Cardiac fibroblast (primary cell): ENCODE measurements at places on chromosomes 1 and 21.

- no peak for DNase-seq
These were observed 497.8 kb upstream of the ADAMTS5 start for GRCh38 chr21:27464648-27465047.

GRCh38 chr1:218031901-218032300 is 253.2 kb upstream of the RRP15 start:
- DNase-seq, result no peak

DNA sequence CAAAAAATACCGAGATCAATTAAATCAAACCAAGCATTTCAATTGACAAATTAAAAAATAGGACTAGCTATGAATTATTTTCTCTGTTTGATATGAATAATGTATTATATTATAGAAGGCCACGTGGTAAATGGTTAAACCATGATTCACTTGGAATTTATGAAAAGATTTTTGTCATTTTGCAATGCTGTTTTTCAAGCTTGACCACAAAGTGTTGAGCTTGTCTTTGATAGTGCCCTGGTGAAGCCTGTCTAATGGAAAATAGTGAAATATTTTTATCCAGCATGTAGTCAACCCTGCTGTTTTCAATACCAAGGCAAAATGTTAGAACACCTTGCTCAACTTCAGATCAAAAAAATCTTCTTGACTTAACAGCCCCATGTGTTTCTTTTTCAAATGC is 288.0 kb upstream of the PRMT6 start:
- peak; percentile 32 for DNase-seq

- no peak for DNase-seq
These were observed 163.0 kb upstream of the GORAB start for GRCh38 chr1:170369000-170369399.

DNA sequence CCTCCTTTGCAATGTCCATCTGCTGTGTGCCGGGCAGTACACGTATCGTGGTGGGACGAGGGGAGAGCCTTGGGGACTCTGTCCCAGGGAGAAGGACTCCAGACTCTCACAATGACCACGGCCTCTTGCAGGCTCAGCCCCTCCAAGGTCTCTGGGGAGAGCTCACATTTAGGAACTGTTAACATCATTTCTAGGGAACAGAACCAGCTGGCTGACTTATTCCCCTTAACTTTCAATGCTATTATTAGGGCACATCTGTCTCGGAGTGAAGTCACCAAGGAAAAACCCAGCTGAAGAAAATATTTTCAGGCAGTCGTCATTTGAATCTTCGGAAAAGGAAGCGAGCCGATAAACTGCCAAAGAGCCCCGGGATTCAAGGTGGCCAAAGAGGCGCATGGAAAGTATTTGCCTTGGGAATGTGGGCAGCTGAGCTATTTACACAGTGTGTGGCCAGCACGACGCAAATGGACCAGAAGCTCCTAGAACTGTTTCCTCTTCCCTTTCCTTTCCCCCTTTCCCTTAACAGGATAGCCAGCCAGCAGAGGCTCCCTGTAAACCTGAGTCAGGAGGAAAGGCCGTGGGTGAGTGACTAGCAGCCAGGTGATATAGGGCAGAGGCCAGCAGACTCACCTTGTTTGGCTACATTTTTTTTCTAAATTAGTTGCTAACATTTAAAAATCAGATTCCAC is 74.5 kb downstream of the ITPKB start:
- peak; percentile 93 for DNase-seq

DNA sequence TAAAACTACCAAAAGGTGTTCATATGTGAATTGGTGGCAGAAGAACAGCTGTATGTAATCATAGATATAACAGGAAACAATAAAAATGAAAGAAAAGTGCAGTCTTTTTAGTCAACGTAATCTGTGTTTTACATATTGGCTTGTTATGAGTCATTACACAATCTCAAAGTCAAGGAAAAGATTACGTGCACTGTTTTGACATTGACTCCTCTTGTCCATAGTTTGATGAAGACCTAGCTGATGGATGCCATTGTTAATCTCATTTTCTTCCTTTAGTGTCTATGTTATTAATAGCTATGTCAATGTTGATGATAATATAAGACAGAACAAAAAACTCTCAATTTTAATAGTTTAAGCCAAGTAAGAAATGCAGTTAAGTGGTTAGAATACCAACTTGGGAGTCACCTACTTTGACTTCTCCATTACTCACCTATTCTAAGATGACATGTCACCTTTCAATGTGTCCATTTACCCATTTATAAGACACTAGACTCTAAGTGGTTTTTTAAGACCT is 84.5 kb upstream of the SAMSN1 start:
- DNase-seq, result no peak

DNA sequence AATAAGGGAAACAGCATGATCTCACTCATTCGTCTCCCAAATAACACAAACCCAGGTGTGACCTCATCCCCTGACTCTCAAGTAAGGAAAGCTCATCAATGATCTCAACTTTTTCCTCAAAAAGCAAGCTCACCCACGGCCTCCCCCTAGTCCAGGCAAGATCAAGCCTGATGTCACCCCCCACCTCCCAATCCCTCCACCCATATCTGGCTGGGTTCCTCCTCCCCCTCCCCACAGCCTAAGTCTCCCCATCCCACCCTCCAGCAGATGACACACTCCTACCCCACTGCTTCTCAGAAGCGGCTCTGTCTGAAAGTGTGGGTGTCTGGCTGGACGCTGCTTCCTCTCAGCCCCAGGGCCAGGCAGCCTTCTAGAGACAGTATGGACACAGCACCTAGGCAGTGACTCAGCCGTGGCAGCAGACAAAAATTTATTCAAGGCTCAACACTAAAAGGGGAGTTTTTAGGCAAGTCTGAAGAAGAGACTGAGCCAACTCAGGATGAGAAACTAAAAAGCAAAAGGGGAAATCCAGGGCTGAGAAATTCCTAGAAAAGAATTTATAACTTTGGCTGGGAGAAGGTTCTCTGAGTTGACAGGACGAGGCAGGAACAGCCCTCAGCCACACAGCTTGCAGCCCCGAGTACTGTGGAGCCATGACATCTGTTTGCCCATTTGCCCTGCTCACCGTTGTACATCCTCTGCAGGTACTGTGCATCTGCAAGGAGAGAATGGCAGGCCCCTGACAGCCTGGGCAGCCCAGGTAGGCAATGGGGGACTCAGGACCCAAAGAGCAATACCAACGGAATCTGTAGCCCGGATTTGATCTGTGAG is 81.6 kb upstream of the LRRC8D start:
- DNase-seq, result peak; percentile 73

- no peak for DNase-seq
These were observed 262.1 kb upstream of the VAMP3 start for GRCh38 chr1:7508934-7509519.

DNA sequence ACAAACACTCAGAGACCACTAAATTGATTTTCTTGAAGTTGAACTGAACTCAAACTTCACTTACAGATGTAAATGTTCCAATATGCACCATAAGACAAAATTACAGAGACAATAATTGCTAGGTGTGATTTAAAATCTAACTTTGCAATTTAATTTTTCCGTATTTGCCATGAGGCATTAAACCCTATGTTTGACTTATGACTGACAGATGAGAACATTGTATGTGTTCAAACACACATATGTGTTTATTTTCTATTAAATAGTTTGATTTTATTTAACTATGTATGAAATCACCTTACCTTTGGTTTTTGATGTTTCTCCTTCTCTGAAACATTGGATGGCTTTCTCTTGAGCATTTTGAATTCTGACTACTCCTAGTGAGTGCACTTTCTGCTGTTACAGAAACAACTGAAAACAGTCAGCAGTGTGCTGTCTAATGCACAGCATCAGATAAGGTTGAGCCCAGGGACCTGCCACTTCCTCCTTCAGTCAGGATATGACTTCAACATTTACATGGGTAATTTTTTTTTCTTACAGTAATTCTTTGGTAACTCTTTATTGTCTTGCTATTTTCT is at the start of gene SAMSN1:
SAMSN1 (minus strand) TSS at position 410 of the 575 bp plus-strand sequence; CDS start at position 356, 54 bp downstream.
- peak; percentile 42 for DNase-seq

GRCh38 chr1:200107004-200107470 is 79.5 kb downstream of the NR5A2 start:
- no peak for DNase-seq

DNA sequence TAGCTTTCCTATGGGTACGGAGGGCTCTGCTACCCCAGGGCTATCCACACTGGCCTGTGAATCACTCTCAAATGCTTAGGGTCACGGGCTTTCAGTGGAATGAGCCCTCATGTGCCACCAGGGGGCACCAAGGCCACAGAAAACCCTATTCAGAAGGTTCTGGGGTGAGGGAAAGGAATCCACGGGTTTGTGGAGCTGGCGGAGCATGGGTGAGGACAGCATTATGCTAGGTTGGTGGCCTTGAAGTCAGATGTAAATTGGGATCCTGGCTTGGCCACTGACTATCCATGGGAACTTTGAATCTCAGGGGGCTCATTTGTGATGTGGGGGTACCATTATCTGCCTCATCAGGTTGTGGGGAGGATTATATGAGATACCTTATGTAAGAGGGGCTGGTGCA is 5.1 kb upstream of the LAMTOR5 start:
- DNase-seq, result peak; percentile 80
